ENCODE measurements at places on chromosomes 16 and 17.

GRCh38 chr16:52256310-52257078 is 290.4 kb downstream of the TOX3 start:
- DNase-seq, result no peak

DNA sequence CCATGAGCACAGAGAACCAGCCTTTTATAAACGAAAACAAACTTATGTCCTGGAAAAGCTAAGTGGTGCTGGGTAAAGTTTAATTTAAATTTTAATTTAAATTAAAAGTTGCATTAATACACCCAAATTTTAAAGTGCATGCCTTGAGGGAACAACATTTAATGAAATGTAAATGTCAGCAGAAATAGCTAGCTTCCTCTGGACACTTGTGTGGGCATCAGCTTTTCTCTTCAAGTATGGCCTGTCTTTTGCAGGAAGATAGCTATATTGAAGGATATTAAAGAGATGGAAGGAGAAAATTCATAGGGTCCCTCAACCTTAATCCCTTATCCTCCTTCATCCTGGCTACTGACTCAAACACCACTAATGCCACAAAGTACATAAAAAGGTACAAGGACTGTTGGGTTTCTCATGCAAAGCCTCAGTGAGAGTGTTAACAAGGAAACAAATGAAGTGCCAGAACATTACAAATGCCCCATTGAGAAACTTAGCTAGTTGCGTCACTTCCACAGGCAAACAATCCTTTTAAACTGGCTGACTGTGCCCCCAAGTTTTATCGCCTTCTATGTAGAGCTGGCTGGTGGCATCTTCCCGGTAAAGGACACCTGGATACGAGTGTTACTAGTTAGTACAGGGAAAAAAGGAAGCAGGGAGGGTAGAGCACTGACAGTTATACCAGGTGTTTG is 14.1 kb downstream of the PHF12 start:
- DNase-seq, result no peak

DNA sequence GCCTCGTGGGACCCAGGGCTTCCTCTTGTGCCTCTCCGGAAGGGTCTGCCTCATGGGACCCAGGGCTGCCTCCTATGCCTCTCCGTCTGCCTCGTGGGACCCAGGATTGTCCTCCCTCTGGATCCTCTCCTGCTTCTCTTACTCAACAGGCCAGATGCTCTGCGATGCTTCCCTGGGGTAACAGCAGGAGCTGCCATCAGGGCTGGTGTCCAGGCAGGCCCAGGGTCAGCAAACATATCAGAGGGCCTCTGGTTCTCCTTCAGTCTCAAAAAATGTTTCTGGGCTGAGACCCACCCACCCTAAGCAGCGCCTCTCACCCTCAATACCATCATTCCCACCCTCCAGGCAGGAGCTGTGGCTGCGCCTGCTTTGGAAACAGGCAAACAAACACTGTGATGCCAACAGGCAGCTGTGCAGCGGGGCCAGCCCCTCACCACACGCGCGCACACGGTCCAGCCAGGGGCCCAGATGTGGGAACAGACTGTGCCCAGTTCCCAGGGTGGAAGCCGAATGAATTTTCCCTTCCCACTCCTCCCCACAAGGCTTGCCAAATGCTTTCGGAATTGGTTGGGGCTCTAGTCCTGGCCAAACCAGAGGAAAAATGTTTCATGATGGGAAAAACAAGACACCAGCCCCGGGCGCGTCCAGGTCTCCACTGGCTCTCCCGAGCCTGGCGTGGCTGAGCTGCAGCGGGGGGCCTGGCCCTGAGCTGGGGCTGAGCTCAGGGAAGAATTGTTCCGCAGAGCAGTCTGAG is 11.3 kb downstream of the TIMM22 start:
- DNase-seq, result no peak

DNA sequence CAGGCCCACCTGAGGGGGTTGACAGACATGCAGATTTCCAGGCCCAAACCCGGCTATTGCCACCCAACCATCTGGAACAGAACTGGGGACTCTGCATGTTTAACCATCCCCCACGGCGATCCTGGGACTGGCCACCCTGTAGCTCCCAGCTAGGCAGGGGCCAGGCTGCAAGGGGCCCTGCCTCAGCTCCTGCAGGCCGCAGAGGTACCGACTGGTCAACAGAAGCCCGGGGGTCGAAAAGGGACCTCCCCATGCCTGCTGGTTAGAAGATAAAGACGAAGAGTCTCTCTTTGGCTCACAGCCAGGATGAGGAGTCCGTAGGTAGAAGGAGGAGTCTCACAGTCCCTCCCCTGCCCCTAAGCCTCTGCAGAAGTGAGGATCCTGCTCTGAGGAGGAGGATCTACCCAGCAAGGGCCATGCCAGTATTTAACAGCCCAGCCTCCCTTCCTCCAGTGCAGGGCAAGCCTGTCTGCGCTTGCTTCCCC is 223.4 kb upstream of the TNRC6C start:
- DNase-seq, result peak; percentile 3

- DNase-seq, result no peak
These were observed 617.7 kb upstream of the CDH11 start for GRCh38 chr16:65739518-65739917.

DNA sequence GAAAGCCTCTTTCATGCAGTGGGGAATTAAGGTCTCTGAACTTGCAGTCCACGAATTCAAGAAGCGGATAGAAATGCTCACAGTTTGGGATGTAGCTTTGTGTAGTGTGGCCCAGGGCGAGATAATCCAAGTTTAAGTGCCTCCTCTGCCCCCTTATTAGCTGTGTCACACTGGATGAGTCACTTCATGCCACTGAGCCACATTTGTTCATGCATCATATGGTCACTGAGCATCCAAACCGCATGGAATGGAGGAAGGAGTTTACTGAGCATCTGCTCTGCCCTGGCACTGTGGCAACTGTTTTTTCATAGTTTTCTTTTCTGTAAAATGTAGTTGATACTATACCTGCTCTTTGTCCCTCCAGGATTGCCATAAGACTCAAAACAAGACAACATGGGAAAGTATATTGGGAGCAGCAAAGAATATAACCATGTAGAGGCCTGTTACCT is 15.1 kb upstream of the DHX8 start:
- DNase-seq, result no peak

- DNase-seq, result no peak
These were observed 22.6 kb upstream of the GOSR1 start for GRCh38 chr17:30454635-30455034.

GRCh38 chr16:77171745-77172635 is 19.0 kb upstream of the MON1B start:
- peak; percentile 55 for DNase-seq

DNA sequence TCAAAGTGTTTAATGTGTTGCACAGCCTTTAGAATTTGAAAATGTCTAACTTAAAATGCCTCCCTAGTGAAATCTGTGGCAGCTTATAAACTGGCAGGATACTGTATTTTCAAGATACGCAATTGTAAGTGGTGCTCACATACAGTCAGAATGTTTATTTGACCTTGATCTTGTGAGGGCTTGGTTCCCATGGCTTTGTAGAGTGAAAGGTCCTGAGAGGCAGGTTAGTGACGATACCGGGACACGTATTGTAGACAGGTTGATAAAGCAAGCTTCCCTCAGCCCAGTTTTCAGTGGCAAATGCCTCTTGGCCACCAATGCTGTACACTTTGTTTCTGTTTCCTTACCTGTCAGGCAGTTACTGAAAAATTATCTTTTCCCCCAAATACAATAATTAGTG is 426.6 kb downstream of the MAF start:
- DNase-seq, result no peak

- no peak for DNase-seq
These were observed 356 bp downstream of the TUBD1 start for GRCh38 chr17:59892251-59892923.

DNA sequence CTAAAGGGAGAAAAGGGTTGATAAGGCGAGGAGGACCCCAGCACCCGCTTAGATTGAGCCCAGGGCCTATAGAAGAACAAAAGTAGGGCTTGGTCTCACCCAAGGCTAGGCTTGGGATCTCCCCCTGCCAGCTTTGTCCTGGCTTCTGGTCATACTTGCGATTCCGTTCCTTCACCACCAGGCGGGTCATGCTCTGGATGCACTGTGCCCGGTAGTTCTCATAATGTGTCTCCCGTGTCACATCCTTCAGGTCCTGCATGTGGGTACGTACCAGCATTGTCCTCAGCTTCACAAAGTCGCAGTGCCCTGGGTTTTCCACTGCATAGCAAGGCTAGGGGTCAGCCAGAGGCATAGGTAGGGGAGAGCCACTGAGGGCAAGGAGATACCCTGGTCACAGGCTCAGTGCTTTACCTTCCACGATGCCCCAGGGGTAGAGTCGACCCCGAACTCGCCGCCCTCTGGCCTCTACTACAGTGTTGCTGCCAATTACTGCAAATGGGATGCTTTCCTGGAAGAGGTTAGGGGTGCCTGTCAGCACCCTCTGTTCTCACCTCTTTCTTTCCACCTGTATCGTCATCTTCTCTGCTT is 6.5 kb upstream of the MTMR4 start:
- DNase-seq, result peak; percentile 61

GRCh38 chr17:16866436-16866835 is 105.5 kb downstream of the TNFRSF13B start:
- no peak for DNase-seq

- peak; percentile 25 for DNase-seq
These were observed 611 bp downstream of the RRAD start for GRCh38 chr16:66924527-66925321.

GRCh38 chr17:29252101-29252791 is 5.6 kb downstream of the CRYBA1 start:
- DNase-seq, result peak; percentile 48

- DNase-seq, result no peak
These were observed 12.8 kb upstream of the RAP1GAP2 start for GRCh38 chr17:2783310-2784030.

DNA sequence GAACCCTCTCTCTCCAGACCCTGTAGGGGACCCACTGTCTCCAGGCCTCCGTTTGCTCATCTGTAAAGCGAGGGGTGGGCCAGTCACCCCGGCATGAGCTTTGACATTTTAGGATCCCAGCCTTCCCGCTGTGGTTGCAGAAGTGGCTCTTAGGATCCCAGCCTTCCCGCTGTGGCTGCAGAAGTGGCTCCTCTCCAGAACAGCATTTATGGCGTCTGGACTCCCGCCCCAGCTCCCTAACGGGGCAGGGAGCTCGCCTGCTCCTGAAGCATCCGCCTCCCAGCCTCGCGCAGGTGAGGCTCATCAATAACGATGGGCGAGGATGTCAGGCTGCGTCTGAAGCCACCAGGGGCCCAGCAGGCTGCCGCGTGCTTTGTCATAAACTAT is 222.3 kb upstream of the TNRC6C start:
- DNase-seq, result no peak

GRCh38 chr16:31700200-31700529 is 172.5 kb downstream of the AHSP start:
- no peak for DNase-seq

DNA sequence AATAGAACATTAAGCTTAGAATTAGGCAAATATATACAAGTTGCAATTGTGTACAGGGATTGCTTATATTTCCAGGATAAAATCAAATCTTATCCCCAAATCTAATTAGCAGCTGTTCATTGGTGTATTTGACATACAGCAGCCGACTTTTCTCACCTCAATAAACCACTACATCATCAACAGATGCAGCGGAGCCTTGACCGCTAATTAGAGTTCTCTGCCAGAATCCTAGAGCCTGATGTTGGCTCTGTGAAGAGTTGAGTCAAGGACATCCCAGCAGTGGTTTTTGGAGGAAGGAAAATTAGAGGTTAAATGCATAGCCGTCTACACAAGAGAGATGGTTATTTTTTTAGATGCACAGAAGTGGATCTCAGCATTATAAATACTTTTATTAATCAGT is 221.9 kb upstream of the CACNG5 start:
- DNase-seq, result no peak

DNA sequence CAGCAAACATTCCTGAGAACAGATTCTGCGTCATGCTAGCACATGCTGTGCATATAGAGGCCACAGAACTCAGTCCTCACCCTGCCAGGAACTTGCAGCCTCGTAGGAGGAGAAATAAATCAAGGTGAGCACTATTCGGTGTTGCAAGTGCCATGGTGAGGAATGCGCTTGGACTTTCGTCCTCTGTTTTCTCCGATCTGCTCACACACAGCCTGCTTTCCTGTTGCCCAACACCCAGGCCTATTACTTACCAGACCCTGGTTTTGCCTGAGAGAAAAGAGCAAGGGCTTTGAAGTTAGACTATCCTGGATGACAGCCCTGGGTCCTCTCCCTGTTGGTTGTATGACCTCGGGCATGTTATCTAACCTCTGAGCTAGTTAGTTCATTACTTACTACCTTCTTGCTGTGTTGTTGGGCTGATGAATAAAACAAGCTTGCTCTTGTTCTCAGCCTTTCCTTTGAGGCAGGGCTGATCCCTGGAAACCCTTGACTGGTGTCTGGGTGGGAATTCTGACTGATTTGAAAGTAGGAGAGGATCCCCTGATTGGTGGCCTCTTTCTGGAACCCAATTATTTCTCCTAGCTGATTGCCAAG is 2.9 kb downstream of the ACSF2 start:
- no peak for DNase-seq

DNA sequence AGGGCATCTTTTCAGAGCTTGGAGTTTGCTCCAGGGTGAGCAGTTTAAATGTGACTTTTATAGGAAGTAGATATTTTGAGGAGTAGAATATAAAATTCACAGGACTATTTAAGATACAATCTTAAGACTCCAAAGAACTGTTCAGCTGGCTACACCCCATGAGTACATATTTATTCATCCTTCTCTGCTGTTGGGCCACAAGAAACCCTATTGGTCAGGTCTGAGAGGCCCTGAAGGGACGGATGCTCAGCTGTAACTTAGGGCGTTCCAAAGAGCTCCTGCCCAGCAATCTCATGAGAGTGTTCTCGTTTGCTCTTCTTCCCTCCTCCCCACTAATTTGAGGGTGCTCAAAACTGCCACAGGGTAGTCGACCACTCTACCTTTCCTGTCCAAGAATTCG is 7.3 kb downstream of the ST6GALNAC2 start:
- DNase-seq, result no peak

GRCh38 chr16:3149630-3150345 is 15.0 kb downstream of the ZNF213 start:
- DNase-seq, result peak; percentile 85

DNA sequence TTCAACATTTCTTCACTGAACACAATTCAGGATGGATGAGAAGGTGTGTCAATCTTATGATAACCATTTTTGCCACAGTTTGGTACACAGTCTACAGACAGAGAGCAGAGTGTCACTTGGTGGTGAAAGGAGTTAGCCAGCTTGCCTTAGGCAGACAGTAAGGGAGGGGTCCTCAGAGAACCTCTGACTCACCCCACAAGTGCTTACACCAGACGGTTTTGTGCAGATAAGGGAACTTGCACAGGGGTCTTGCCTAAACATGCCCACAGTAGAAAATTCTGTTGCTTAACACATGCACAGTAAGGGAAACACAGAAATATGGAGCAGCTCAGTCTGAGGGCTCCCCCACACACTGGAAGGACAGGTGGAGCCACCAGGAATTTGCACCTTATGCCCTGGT is 204.5 kb upstream of the CDH8 start:
- DNase-seq, result peak; percentile 19

DNA sequence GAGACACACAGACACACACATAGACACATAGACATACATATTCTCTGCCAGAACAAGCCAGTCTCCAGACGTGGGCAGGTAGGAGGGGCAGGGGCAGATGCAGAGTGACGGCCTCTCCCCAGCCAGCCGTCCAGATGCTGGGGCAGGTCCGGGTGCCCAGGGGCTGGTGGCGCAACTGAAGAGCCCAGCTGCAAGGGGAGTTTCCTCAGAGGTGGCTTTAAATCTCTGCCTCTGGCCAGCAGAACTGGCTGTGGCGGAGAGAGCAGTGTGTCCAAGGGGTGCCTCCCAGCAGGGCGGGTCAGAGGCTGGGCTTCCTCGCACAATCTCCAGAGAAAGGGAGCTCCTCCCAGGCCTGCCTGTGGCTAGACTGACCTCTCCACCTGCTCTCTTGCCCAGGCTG is 9.4 kb upstream of the GCGR start:
- DNase-seq, result no peak

All from KBM-7 (cell line).